ENCODE measurements at places on chromosomes 4 and X.

DNA sequence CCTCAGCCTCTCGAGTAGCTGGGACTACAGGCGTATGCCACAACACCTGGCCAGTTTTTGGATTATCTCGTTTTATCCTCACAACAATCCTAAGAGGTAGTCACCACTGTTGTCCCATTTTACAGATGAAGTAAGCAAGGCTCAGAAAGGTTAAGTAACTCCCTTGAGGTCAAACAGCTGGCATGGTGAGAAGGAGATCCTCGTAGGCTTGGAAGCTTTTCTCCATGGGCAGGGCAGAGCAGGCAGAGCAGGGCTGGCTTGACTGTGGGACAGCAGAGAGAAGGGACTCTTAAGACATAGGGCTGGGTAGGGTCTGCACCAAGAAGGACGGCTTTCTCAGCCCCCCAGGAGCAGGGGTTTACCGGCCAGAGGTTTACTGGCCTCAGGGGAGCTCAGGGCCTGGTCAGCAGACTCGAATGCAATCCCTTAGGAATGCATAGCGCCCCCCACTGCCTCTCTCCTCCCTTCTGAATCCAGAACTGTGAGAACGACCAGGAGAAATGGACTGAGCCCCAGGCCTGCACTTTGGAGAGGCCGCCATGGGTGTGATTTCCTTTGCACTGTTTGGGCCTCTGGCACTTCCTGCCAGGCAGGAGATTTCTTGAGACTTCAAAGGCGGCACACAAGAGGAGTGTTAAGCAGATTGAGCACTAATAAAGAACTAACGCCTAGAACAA, 14.0 kb upstream of the CDKN2AIP start:
- no peak for DNase-seq

GRCh38 chr4:48275247-48275646, 5.6 kb upstream of the TEC start:
- no peak for DNase-seq

- no peak for DNase-seq
Observed at GRCh38 chrX:53686151-53686885, at the start of gene HUWE1. TSS of gene HUWE1 (minus strand) at chrX:53686719. CDS start at chrX:53654107, 32,612 bp downstream.

GRCh38 chr4:145735347-145735675, 55.4 kb downstream of the C4orf51 start:
- DNase-seq: no peak

DNA sequence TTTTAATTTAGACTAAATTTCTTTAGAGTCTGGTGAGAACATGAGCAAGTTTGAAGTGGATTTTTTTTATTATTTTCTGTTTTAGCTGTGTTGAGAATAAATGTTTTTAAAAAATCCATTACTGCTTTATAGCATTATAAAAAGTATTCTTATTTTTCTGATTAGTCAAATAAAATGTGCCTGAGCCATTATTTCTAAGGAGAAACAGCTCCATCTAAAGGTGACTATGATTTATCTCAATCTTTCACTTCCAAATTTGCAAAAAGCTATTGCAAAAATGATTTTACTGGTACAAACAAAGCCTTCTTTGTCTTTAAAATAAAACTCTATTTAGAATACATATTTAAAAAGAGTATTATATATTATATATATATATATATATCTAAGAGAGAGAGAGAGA, 959.2 kb downstream of the FAM133A start:
- no peak for DNase-seq

DNA sequence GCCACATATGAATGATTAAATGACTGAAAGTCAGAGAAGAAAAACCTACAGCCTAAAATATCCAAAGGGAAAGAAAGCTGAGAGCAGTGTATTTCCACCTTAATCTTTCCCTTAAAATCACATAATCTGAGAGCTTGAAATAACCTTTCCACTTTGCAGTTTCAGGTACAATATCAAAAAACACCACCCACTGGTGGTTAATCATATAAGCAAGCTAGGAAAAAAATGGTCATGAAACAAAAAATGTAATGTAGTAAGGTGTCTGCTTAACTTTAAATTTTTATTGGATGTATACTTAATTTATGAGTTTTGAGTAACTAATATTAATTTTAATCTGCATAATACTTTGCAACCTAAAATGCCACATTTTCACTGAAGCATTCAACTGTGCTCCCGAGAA, 3.2 kb downstream of the PRDM5 start:
- DNase-seq: no peak

- DNase-seq: no peak
Observed at GRCh38 chr4:98516042-98516440, 142.4 kb downstream of the TSPAN5 start.

GRCh38 chr4:3177426-3177825, 71.5 kb upstream of the MSANTD1 start:
- no peak for DNase-seq

- no peak for DNase-seq
Observed at GRCh38 chr4:145003675-145004074, 94.3 kb downstream of the ANAPC10 start.

GRCh38 chr4:26238778-26239679, 81.8 kb upstream of the RBPJ start:
- no peak for DNase-seq

DNA sequence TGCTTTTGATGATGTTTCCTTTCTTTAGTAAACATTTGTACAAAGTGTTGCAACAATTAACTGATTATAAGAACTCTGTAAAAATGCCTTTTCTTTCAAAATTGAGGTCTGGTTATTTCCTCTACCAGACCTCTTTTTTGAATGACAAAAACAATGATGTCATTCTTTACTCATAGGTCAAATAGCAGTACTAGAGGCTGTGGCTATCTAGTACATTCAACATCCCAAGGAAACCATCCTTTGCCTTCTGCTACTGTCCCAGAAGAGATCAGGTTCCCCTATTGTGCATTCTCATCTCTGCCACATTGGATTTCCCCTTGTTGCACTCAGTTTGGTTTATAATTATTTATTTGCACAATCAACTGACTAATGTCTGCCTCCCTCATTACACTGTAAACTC, 19.1 kb upstream of the MAD2L1 start:
- no peak for DNase-seq

GRCh38 chr4:139144161-139144859, 32.7 kb downstream of the ELF2 start:
- DNase-seq: no peak

GRCh38 chr4:76571274-76571673, 136.2 kb downstream of the SHROOM3 start:
- no peak for DNase-seq

DNA sequence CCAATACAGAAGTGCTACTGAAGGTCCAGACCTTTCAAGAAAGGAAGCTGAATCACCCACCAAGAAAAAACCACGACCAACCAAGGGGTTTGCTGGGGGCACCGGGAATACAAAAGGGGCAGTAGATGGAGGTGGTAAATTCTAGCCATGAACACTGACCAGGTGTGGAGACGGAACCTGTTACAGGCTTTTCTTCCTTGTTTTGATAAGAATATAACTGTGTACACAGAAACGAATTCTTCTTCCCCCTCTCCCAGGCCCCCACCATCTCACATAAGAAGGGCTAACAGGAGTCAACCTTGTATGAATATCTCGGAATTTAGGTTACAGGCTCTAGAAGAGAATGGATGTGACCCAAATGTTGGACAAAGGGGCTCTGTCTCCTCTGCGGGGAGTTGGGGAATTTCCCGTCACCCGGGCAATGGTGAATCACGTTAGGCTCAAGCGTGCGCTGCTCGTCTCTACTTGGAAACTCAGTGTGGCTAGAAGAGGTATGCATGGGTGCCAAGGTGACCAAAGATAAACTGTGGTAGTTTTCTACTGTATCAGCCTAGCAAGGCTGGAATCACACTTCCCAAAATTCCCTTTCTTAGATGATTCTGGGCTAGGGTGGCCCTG, 87.0 kb downstream of the AFAP1 start:
- no peak for DNase-seq

DNA sequence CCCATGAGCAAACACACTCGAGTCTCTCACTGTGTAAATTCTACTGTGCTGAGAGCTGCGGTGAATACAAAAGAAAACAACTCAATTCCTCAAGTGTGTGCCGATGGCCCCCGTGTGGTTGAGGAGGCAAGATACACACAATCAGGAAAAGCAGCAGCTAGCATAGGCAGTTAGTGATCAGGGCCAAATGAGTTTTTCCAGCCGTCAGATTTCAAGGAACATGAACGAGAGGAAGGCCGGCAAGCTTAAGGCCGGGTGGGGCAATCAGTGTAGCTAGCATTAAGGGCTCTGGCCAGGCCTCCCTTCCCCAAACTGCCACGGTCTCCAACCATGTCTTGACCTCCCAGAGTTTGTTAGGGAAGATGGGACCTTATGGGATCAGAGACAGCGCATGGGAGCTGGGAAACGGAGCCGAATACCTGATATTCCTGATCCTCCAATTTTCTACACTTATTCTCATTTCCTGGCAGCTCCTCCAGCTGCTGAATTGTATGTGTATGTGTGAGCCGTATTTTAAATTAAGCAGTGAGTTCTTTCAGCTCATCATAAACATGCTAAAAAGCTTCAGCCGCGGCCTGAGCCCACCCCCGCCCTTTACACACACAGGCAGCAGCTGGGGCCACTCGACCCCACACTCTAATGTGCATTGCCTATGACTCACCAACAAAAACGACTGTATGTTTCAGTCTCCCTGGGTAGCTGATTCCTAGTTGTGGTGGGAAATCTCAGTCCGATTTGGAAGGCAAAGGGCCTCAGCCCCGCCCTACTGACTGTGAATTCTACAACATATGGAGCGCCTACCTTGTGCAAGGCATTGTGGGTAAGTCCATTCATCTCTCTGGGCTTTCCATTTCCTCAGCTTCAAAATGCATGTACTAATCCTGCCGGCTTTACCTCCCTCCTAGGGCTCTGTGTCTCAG, 59.9 kb downstream of the RTL9 start:
- no peak for DNase-seq

- DNase-seq: no peak
Observed at GRCh38 chr4:151031831-151032605, 16.9 kb upstream of the LRBA start.

DNA sequence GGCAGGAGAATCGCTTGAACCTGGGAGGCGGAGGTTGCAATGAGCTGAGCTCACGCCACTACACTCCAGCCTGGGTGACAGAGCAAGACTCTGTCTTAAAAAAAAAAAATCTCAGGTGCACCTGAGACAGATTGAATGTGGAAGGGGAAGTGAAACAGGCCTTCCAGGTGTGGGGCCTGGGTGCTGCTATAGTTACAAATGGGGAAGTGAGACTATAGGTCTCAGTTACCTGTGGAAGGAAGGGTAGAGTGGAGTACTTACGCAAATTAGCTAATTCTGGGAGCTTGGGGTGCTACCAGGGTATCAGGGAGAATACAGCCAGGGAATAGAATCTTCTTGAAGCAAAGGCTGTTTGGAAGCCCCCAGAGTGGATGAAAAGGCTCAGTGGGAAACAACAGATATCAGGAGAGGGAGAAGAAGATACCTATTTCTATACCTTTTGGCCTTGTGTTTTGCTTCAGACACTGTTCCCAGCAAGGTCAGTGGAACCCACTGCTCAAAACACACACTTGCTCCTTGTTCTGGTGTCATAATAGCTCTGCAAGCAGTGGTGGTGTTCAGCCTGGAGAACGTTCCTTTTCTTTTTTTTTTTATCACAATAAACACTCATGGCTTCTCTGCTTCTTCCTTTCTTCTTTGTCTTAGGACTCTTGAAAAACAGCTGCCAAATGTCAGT, 7.0 kb downstream of the CD38 start:
- DNase-seq: no peak

- no peak for DNase-seq
Observed at GRCh38 chrX:107709266-107709806, 66.3 kb downstream of the TSC22D3 start.

DNA sequence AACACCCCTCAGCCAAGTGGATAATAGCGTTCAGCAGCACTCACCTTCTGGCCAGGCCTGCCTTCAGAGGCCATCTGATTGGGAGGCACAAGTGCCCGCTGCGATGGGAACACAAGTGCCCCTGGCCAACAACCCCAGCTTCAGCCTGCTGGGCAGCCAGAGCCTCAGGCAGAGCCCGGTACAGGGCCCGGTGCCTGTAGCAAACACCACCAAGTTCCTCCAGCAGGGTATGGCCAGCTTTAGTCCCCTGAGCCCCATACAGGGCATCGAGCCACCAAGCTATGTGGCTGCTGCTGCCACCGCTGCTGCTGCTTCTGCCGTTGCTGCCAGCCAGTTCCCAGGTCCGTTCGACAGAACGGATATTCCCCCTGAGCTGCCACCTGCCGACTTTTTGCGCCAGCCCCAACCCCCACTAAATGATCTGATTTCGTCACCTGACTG, 55.9 kb upstream of the MTM1 start:
- DNase-seq: no peak

DNA sequence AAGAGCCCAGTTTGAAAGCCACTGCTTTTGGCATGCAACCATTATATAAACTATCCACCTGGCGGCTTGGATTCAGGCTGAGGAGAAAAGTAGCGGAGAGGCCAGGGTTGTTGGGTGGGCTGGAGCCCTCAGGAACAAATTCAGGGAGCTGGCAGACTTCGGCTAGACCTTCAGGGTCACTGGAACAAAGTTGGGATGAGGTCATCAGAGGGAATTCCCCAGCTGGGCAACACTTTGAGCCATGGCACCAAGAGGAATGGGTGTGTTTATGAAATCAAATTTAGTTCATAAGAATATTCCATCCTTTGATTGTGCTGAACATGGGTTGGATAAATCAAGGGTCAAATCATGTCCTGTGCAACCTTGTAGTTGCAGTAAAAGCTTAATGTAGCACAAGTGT, 22.0 kb downstream of the MTMR1 start:
- no peak for DNase-seq

- DNase-seq: no peak
Observed at GRCh38 chr4:133618963-133619362, 469.9 kb downstream of the PCDH10 start.

- DNase-seq: no peak
Observed at GRCh38 chr4:98383431-98384106, 122.4 kb downstream of the RAP1GDS1 start.

GRCh38 chr4:182510836-182511235, 267.6 kb downstream of the TENM3 start:
- DNase-seq: no peak

GRCh38 chrX:80766916-80767315, 42.8 kb downstream of the BRWD3 start:
- DNase-seq: no peak

DNA sequence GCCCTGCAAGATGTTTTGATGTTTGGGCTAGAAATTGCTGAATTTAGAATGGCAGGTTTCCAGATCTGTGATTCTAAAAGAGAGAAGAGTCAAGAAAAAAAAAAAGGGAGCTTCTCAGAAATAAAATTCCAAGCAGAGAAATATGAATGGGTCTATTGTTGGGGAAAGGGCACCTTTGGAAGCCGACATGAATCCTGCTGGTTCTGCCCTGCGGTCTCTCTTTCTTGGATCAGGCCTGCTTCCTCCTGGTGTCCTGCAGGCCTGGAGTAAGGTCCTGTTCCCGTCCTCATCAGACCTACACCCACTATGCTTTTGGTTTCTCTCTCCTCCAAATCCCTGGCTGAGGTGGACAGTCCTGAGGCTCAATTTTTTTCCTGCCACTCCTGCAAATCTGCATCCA, 109.8 kb upstream of the TRIM2 start:
- DNase-seq: no peak

DNA sequence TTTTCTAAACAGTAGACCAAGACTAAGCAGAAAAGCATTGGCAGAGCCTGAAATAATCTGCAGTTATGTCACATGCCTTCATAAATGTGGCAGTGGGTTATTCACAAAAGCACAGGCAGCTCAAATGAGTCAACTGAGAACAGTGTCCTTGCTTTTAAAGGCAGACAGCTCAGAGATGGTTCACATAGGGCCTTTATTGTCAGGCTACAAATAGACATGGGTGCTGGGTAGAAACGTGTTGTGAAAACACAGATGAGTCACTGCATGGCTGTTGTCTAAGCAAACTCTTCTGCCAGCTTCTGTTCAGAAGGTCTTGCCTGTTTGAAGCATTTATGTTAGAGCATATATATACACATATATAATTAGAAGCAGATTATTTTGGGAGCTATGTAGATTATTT, 118.0 kb downstream of the SLC4A4 start:
- no peak for DNase-seq

GRCh38 chrX:14616836-14617235, 87.5 kb downstream of the GLRA2 start:
- DNase-seq: no peak
